Hepatic stellate cell (primary cell): ENCODE measurements at places on chromosomes 1 and 21.

- DNase-seq, result no peak
Measured at GRCh38 chr1:241932845-241933244, 24.7 kb upstream of the BECN2 start.

DNA sequence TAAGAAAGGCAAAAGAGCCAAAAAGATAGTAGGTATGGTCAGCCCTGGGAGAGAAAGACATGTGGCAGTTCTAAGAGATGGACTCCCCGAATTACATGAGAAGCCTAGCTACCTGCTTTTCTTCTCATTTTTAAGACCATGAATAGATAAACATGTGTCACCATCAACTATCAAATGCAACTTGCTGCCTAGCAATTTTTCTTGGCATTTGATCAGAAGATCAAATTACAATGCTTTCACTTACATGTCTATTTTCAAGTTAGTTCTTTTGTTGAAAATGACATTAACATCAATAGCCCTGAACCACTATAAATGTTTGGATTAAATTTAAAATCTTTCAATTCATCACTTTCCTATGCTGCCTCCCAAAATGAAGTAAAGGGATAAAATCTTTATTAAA is 212.3 kb downstream of the HHIPL2 start:
- DNase-seq, result no peak

GRCh38 chr1:246110343-246111219 is 396.5 kb downstream of the SMYD3 start:
- no peak for DNase-seq

DNA sequence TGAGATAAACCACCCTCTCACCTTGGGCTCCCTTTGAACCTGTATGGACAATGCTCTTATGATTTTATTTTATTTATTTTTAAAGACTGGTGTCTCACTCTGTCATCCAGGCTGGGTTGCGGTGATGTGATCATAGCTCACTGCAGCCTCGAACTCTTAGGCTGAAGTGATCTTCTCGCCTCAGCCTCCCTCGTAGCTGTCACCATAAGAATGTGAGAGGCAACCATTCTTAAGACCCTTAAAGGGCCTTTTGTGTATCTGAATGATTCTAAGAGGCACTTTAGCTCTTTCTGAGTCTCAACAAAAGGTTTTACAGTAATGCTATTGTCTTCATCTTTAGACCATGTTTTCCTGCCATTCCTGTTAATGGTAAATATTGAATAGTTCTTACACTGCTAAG is 67.0 kb downstream of the IVNS1ABP start:
- no peak for DNase-seq

DNA sequence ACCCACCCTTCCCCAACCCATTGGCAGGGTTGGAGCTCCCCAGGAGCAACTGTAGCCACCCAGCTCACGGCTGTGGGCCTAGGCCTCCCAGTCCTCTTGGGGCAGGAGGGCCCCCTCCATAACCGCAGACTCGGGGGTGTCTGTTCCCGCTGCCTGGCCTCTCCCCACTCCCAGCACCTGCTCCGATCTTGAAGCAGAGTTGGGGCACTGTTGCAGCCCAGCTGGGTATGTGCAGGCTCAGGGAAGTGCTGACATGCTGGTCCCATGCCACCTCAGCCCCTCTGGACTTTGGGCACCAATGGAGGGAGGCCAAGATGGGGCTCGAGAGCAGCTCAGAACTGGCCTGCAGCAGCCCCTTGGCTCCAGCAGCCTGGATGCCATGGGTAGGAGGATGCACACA is 54.8 kb upstream of the KRTAP11-1 start:
- DNase-seq, result no peak

GRCh38 chr1:167022384-167022783 is 33.3 kb downstream of the MAEL start:
- DNase-seq, result no peak

DNA sequence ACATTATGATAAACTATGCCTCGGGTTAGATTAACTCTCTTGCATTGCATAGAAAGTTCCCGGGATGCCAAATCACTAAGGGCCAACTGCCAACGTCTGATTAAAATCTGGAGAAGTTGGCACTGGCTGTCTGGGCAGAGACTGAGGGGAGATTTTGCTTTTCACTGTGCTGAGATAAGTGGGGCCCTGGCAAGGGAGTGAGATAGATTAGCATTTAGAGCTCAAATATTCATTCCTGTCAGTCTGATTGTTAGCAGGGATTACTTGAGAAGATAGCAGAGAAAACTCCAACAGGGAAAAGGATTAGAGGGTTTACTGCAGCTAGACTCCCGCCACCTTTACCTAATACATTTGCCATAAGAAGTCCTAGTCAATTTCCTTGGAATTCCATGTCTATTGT is 714.1 kb upstream of the CHRM3 start:
- no peak for DNase-seq

DNA sequence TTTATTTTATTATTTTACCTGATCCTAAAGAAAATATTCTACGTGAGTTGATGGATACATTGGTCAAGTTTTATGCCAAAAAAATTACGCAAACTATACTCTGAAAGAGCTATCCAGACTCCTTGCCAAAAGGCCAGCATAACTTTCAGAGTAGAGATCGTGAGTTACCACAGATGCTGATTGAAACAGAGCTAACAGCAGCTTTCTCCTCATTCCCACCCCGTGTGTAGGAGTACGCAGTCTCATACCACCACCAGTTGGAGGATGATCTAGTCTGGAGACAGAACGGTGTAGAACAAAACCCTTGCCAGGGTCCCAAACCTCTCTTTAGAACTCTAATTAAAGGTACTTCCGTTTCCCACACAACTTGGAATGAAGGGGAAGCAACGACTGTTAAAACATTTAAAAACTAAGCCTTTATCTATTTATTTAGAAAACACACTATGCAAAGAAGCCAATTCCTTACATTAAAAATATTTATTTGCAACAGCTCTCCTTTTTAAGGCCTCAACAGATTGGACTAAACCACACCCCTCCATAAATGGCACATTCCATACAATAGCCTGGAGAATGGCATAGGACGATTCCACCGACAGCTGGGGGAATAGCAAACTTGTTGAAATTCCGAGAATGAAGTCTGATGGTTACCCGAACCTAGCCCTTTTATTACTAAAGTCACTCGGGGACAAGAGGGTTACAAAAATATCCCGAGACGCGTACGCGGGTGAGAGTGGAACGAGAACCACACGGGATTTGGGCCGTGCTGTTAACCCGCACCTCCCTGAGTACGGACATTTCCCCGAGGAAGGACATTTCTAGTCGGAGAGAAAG is 1.4 kb downstream of the NUCKS1 start:
- DNase-seq, result peak; percentile 51

DNA sequence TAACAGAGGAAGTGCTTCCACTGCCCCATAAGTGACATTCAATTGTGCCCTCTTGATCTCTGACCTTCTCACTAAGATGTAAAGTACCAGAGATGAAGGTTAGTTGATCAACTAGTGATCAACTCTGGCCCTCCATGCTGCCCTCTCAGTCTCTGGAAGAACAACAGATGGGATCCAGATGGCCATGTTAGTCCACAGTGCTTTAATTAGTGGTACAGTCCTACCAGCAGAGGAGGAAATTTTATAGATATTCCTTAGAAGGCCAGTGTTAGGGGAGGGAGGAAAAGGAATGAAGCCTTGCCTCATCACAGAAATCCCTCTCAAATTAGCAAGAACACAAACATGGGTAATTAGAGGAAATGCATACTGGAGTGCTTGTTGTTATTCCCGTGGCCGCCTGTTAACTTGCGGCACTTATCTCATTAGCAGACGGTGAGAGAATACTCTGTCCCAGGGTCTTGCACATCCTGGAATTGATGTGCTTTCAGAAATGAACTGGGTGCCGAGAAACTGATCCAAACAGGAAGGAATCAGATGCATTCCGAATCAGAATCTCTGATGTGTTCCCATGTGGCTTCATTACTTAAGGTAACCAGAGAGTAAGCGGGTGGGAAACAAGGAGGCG is 91.1 kb upstream of the RGS4 start:
- DNase-seq, result no peak

- no peak for DNase-seq
Measured at GRCh38 chr21:30480145-30480544, at the start of gene KRTAP19-1. TSS of gene KRTAP19-1 (minus strand) at chr21:30480367. CDS start at chr21:30480317, 50 bp downstream.

DNA sequence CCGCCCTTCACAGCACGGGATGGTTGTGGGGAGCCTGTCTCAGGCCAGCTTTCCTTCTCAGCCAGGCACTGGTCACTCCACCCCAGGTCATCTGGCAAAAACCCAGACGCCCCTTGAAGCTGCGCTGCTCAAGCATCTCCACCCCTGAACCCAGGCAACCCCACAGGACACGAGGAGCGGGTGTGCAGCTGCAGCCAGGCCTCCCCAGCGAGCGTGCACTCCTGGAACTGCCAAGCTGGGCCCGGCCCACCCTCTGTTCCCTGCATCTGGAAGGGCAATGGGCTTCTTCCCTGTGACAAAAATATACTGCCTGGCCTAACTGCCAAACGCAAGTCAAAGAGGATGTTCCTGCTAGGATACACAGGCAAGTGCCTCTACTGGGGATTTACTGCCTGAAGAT is 39.7 kb downstream of the SLC66A1 start:
- no peak for DNase-seq

DNA sequence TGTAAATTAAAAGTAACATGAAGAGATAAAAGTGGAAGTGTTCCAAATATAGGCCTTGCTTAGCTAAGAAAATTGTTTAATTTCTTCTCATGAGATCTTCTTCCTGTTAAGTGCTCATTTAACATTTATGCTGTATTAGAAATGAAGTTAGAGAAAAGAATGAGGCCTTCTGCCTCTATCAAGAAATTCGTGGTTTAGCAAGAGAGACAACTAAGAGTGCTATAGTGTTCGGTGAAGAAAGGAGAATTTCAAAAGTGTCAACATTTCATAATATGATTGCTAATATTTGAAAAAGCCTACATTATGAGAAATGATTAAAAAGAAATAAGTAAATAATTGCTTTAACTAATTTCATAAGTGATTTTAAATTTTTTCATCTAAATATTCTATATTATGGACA is 18.8 kb upstream of the MNDA start:
- no peak for DNase-seq

GRCh38 chr21:44423312-44423821 is 31.9 kb upstream of the LRRC3 start:
- no peak for DNase-seq

GRCh38 chr1:35573198-35574124 is at the start of gene TFAP2E:
TSS of gene TFAP2E (plus strand) at chr1:35573314. CDS start at chr1:35573578, 264 bp downstream.
- DNase-seq, result peak; percentile 72

DNA sequence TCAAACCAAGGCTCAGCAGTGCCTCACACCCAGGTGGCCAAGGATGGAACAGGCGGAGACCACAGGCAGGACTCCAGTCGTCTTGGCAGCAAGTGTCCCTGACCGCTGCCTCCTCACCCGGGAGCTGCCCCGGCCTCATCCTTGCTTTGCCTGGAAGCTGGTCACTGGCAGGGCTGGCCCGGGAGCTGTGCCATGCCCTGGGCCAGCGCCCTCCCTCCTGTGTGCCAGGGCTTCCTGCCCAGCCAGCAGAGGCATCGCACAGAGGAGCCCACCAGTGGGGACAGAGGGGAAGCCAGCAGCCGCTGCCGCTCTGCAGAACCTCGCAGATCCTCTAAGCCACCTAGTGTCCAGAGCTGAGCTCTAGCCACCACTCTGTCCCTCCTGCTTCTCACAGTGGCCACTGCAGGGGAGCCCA is 7.8 kb downstream of the CASZ1 start:
- peak; percentile 44 for DNase-seq

GRCh38 chr1:16050328-16050727 is 6.7 kb downstream of the CLCNKB start:
- no peak for DNase-seq

GRCh38 chr1:94024104-94024792 is 96.7 kb downstream of the ABCA4 start:
- DNase-seq, result no peak

- DNase-seq, result no peak
Measured at GRCh38 chr1:7754234-7754633, 16.9 kb upstream of the VAMP3 start.

- no peak for DNase-seq
Measured at GRCh38 chr1:90223401-90223800, 228.5 kb downstream of the ZNF326 start.

DNA sequence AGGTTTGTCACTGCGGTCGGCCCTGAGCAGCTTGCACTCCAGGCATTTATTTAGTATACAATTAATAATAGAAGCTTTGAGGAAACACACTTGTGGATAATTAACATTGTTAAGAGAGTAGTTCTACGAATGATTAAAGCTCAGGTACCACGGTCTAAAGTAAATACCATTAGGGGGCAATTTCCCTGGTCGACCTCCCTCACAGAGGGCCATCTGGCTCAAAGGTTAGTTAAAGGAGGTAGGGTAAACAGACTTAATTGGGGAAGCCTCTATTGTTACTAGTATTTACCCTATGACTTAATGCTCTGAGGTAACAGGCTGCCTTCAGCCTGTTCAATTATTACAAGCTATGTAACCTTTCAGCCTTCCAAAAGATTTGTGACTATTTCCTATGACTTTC is 122.3 kb upstream of the SLC44A3 start:
- no peak for DNase-seq

DNA sequence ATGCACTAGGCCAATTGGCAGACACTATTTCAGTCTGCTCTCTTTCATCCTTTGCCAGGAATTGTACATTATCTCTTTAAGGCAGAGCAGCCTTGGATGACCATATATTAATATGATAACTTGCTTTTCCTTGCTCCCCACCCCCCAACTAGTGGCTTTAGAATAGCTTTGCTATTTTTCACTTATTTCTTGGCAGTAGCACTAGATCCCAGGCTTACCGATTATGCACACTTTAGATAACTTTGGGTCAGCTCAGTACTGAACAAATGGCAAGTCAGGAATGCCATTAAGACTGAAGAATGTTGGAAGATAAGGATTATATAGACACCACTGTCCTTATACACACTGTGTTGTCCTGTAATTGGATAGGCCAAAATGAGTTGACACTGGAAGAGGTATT is 146.4 kb downstream of the FGGY start:
- no peak for DNase-seq

DNA sequence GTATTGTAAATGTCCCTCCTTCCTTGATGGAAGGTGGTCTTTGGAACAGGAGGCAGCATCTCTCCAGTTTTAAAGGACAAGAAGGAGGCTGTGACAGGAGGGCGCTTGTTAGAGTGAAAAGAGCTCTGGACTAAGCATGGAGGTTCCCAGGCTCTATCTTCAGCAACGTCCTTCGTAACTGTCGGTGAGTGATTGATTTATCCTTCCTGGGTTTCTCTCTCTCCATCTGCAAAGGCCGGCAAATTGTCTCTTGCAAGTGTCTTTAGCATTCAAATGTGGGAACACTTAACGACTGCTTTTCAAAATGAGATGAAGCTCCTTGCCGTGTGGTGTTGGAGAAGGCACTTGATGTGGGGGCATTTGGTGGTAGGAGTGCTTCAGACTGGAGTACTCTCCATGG is 15.2 kb downstream of the S100A11 start:
- no peak for DNase-seq

- no peak for DNase-seq
Measured at GRCh38 chr1:229368347-229368746, 25.5 kb upstream of the CCSAP start.
